ENCODE measurements at places on chromosomes 4 and X.

DNA sequence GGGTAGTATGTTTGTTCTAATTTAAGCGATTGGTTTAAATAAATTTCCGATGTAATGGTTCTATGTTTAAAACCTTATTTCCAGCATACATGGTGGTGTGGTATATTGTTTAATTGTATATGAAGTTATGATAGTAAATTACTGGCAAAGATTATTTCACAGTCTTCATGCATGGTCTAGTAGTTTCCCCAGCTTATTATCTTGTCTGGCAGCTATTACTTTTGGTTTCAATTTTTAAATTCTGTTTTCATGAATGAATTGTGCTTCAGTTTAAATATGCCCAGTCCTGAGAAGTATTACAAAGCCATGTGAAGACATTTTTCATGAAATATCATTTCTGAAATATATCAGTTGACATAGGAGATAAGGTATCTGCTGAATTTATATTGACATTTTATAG lies 6.3 kb downstream of the ALG13 start:
- no peak for DNase-seq

GRCh38 chrX:77446029-77446585 lies 1.1 kb upstream of the FGF16 start:
- no peak for DNase-seq

DNA sequence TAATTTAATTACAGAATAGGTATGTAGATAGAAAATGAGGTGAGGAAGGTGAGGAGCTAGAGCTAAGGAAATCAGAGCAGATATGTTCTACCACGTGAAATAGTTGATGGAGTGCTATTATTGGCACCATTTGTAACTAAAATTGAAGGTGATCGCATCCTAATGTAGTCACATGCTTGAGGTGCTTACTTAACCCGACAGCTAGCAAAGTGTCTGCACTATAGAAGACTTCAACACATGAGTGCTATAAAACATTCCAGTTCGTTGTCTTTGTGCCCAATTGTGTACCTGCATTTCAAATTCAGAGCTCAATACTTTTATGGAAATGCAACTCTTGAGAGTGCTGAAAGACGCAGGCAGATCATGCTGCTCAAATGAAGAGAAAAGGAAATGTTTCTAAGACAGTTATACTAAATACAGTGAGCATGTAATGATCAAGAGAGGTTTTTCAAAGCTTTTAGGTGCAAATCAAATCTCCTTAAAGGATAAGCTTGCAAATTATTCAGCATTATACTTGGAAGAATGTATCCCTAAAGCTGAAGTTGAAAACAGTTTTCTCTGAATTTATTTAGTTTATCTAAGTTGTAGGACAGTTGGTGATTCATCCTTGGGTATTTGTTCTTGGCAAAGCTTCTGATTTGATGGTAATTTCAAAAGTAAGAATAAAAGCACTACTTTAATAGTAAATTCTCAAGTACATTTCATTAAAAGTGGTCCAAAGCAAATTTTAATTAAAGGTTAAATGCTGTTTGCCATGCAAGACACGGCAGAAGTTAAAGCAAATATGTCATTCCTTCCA lies 223.9 kb upstream of the EPHA5 start:
- no peak for DNase-seq

- DNase-seq: no peak
These were observed 69.1 kb downstream of the PSAPL1 start for GRCh38 chr4:7365462-7366179.

Data from stimulated activated CD8-positive, alpha-beta memory T cell treated with anti-CD3 and anti-CD28 coated beads, Interleukin-7, amount 100 ng/mL, for 1 hour (primary cell).